ENCODE measurements at places on chromosomes 1 and 21.

GRCh38 chr1:236389253-236389652, 4.8 kb upstream of the EDARADD start:
- no peak for DNase-seq

DNA sequence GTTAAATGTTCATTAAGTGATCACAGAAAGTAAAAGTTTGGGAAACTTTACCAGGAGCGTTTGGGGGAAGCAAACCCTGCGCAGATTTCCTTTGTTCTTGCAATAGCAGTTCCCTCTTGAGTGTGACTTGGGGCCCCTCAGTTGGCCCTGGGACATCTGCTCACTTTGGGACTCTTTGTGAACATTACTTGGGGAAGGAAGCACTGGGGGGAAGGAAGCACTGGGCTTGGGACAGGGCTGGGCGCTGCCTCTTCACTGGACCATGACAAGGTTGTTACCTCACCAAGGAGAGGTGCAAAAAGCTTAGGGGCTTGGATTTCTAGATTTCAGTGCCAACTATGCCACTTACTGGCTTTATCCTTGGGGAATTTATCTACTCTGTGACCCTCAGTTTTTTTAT, 63.5 kb downstream of the ETS2 start:
- no peak for DNase-seq

DNA sequence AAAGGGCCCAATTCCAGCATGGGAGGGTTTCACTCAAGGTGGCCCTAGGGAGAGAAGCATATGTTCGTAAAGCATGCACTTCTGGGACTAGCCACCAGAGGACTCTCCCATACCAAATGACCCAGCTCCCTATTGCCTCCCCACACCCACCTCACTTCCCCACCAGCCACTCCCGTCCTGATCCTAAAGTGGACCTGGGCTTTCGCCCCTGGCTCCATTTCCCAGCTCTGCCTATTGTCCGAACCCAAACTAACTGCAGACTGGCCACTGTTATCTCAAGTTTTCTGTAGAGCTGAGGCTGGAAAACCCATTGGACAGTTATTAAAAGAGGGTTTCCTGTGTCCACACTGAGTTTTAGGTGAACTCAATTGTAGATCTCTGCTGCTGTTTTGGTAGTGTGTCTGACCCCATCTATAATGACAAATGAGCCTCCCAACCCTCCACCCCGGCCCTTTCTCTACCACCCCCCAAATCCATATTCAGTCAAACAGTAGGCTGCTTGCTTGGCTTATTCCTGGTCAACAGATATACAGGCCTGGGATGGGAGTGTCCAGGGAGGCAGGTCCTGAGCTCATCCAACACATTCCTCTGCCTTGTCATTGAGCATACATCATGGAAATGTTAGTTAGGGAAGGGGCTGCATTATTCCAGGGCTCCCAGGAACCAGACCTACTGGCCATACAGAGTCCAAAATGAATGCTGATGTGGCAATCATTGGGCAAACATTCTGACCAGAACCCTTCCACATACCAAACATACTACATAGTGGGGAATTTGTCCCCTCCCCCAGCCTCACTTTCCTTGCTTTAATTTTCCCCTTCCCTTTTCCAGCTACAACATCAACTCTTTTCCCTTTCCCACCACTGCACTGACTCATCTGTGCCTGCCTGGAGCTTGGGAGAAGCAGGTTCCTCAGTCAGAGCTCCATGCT, 59.2 kb downstream of the ABCA4 start:
- DNase-seq = peak; percentile 76

DNA sequence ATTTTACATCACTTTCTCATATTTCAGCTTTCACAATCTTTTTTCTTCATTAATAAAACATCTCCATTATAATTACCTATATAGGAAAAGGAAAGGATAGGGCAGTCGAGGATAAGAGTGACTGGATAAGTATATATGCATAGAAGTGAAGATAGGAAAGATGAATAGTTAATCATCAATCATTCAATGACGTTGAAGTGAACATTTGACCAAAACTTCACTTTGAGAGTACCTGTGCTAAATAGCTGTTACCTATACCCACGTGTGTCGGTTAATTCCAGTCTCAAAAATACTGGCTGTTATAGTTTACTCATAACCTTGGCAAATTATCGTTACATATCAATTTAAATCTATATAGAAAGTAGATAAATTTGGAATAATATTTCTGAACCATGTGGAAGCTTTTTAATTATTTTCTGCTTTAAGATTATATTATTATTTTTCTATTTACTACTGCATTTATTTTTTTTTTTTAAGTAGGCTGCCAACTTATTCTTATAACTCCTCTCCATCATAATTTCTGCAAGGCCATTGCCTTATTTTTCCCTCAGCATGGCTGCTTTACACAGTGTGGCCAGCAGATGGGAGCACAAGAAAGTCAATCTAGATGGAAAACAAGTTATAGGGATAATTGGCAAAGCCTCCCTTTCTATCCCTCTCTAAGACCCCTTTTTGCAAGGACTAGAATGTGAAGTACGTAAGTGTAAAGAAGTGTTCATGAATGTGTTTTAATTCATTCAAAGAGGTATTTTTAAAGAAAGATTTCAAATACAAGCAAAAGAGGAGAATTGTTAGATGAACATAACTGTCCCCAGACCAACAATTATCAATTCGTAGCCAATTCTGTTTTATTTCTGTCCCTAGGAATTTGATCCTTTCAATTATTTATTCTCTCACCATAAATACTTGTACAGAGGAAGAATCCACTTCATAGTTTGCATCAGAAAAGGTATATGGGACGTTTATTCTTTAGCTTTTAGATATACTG, 290.4 kb downstream of the KCNT2 start:
- no peak for DNase-seq

- DNase-seq = no peak
These were observed 286.6 kb upstream of the ZP4 start for GRCh38 chr1:238177351-238177750.

GRCh38 chr21:34078915-34079314, 5.5 kb downstream of the MRPS6 start:
- no peak for DNase-seq

All from HS-27A (cell line).